ENCODE measurements at places on chromosomes 1 and 21.
A peak's percentile ranks its signal among the peaks of the same experiment; 100 is the strongest.

- DNase-seq = no peak
These were observed 24.8 kb downstream of the JAK1 start for GRCh38 chr1:64941461-64942117.

DNA sequence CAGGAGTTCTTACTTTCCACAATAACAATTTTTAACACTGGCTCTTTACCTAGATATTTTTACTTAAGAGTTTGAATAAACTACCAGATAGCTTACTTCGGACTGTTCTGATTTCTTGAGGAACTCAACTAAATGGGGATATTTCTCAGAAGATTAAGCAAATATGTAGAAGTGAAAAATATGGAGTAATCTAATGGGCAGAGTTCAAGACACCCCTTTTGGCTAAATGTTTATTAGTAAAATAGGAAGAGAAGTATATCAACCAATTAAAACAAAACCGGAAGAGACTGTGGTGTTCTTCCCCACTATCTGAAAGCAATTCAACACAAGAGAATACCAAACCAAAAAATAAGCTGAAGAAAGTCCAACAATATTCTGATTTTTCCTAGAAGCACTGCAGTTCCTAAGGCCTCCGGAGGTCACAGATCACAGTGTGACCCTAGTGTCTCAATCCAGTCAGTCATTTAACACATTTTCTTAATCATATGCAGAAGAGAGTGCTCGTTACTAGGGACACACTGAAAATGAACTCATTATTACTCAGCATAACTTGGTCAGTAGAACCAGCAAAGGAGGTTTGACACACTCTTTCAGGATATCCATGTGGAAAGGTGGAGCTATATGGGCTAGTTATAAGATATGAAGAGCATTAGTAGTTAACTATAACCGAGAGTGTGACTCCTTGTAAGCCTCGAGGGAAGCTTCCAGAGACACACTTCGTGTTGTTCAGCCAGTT is 5.2 kb downstream of the SIPA1L2 start:
- DNase-seq = no peak

DNA sequence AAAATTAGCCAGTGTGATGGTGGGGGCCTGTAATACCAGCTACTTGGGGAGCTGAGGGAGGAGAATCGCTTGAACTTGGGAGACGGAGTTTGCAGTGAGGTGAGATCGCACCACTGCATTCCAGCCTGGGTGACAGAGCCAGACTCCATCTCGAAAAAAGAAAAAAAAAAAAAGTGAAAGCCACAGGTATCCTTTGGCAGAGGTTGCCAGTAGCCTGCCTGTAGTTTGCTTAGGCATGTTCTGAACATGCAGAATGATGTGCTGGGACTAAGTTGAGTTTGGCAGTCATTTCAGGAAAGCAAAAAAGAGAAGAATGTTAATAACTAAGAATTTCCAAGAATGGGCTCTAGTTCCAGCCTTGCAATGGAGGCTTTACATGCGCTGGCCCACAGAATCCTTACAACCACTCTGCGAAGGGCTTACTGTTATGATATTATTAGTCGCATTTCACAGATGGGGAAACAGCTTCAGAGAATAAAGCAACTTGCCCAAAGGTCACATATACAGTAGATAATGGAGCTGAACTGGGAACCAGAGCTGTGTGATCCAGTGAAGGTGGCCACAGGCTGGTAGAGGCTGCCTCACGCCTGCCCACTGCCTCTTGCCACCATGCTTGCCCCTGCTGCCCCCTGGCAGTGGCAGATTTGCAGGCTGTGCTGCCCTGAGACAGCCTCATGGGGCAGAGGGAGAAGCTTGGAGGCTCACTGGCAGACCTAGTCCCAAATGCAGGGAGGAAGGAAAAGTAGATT is 66.5 kb upstream of the LYST start:
- DNase-seq = no peak

- no peak for DNase-seq
These were observed 139.7 kb downstream of the ROR1 start for GRCh38 chr1:63913533-63913932.

- peak; percentile 26 for DNase-seq
These were observed 170.5 kb downstream of the APP start for GRCh38 chr21:25999921-26000582.

- DNase-seq = no peak
These were observed 310.2 kb downstream of the CAMTA1 start for GRCh38 chr1:7095343-7095964.

- no peak for DNase-seq
These were observed 523.3 kb upstream of the RGS18 start for GRCh38 chr1:191634801-191635508.

- DNase-seq = peak; percentile 40
These were observed 1.7 kb upstream of the RIPK4 start for GRCh38 chr21:41768437-41769042.

- DNase-seq = no peak
These were observed 23.8 kb downstream of the PMVK start for GRCh38 chr1:154912755-154913154.

GRCh38 chr1:58409890-58410289 is 136.6 kb downstream of the OMA1 start:
- no peak for DNase-seq

- DNase-seq = no peak
These were observed 11.8 kb upstream of the TTC22 start for GRCh38 chr1:54812801-54813484.

GRCh38 chr1:14786109-14786675 is 187.7 kb downstream of the KAZN start:
- no peak for DNase-seq

GRCh38 chr1:9922342-9922741 is 12.3 kb upstream of the CTNNBIP1 start:
- DNase-seq = no peak

DNA sequence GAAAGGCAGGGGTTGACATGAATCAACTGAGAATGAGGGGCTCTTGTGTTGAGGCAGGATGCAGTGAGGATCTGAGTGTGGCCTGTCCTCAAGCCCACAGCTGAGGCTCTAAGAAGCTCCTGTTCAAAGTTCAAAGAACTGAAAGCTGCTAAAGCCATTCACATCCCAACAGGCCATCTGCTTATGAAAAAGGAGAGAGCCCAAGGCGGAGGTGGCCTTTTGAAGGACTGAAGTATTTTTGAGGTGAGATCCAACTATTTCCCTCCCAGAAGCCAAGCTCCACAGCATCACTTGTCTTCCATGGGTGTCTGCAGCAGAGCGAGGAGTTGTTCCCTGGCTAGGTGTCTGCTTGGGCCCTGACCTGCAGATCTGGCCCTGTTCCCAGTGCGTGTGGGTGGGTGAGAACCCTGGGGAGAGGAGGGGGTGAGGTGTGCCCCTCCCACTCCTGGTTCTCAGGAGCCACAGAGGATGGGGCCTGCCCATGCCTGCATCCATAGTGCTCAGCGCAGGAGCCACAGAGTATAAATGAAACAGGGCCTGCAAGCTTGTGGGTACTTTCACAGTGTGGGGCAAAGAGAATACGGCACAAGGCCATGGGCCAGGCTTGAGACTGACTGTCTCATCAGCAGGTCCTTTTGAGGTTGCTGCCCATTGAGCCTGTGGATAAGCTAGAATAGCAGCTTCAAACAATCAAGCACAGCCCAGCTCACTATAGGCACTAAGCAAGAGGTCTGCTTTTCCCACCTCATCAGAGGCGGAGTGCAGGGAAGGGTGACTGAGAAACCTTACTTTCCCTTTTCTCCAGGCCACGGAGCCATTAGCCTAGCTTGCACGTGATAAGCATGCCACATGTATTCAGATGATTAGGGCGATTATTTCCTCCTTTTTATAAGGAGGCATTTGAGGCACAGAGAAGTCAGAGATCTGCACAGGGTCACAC is 15.7 kb downstream of the REG4 start:
- DNase-seq = no peak

GRCh38 chr1:111605576-111605975 is 14.0 kb upstream of the RAP1A start:
- no peak for DNase-seq

- DNase-seq = no peak
These were observed 12.5 kb downstream of the MAST2 start for GRCh38 chr1:45815667-45816458.

DNA sequence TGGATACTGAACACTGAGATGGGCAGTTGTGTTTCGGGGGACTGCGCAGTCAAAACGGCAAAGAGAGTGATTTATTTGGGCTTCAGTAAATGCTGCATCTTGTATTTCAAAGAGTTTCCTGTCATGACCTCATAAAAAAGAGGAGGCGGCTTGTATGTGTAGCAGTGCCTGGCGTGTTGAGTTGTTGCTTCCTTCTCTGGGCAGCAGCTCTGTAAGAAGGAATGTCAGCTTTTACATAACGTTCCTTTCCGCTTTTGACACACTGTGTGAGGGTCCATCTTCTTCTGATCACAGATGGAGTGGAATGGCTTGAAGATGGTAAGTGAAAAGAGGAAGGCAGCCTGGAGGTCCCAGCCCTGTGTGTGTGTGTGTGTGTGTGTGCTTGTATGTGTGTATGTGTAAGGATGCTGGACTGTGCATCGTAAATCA is 941 bp downstream of the ELAVL4 start:
- DNase-seq = peak; percentile 16

DNA sequence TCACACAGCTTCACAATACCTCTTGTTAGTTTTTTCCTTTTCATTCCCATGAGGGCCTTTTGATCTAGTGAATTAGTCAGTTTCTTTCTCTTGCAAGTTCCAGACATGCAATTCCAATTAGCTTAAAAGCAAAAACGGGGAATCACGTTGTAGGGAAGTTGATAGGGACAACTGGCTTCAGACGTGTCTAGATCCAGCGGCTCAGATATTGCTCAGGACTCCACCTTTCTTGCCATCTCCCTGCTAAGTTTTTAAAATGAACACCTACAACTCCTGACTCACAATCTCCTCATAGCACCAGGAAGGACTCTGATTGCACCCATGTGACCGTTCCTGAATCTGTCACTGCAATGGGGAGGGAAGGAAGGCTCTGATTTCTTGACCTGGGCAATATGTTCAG is 63.8 kb upstream of the ARHGAP29 start:
- no peak for DNase-seq

- DNase-seq = no peak
These were observed 421.2 kb upstream of the DAB1 start for GRCh38 chr1:57845041-57845440.

GRCh38 chr21:43012596-43012995 is 38.2 kb downstream of the PKNOX1 start:
- no peak for DNase-seq
